Activated effector memory CD4-positive, alpha-beta T cell treated with anti-CD3 and anti-CD28 coated beads, Interleukin-2, amount 50 U/mL, for 16 hours (primary cell): ENCODE measurements at places on chromosomes 11 and 22.

GRCh38 chr22:30045901-30046715, 34.2 kb upstream of the HORMAD2 start:
- DNase-seq = no peak

- DNase-seq = no peak
Observed at GRCh38 chr11:86067851-86068137, 1.1 kb downstream of the PICALM start.

GRCh38 chr22:17938484-17938924, 85.9 kb downstream of the MICAL3 start:
- no peak for DNase-seq

DNA sequence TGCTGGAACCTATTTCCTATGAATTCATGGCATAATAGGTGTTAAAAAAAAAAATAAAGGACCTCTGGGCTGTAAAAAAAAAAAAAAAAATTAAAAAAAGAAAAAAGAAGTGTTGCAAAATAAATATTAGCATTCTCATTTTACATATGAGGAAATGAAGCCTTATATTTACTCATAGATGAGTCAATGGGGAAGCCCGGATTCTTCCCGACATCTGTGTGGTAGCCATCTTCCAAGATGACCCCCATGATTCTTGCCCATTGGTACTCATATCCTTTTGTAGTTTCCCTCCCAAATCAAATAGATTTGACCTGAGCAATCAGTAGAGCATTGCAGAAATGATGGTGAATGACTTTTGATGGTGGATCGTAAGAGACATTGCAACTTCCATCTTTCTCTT, 3.0 kb upstream of the SWAP70 start:
- no peak for DNase-seq

GRCh38 chr11:47004595-47005033, 68.1 kb downstream of the CSTPP1 start:
- no peak for DNase-seq

- no peak for DNase-seq
Observed at GRCh38 chr11:103601225-103601846, 435.1 kb upstream of the DDI1 start.

- no peak for DNase-seq
Observed at GRCh38 chr11:16410479-16410878, 54.1 kb upstream of the SOX6 start.

DNA sequence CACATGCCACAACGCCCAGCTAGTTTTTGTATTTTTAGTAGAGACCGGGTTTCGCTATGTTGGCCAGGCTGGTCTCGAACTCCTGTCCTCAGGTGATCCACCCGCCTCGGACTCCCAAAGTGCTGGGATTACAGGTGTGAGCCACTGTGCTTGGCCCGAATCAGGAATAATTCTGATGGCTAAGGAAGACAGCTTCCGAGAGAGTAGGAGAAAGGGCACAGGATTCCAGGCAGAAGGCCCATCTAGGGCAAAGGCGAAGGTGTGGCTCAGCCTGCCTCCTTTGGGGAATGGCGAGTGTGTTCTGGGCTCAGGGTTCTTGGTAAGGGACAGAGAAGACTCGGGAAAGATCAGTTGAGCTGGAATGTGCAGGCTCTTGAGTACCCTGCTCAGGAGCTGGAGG, 1.6 kb upstream of the SYCE3 start:
- no peak for DNase-seq
